Aorta (tissue), 5 donors: ENCODE measurements at places on chromosomes 6 and 20. TPM values are rescaled to one million over a fixed set of nuclear protein-coding genes. Genes with fewer than 3 reads are reported as not detected.

The HMGCLL1 gene
- total RNA-seq: 0.29 TPM

The STX11 gene
- total RNA-seq: 6.5 TPM

The TREML4 gene
- 0.49 TPM for total RNA-seq

The SLC22A1 gene
- 2.8 TPM for total RNA-seq

The SYS1 gene
- 25.0 TPM for total RNA-seq

The GNL1 gene
- total RNA-seq: 73.7 TPM

- no peak for DNase-seq
These were observed 12.8 kb downstream of the TREM1 start for GRCh38 chr6:41273714-41274113.

DNA sequence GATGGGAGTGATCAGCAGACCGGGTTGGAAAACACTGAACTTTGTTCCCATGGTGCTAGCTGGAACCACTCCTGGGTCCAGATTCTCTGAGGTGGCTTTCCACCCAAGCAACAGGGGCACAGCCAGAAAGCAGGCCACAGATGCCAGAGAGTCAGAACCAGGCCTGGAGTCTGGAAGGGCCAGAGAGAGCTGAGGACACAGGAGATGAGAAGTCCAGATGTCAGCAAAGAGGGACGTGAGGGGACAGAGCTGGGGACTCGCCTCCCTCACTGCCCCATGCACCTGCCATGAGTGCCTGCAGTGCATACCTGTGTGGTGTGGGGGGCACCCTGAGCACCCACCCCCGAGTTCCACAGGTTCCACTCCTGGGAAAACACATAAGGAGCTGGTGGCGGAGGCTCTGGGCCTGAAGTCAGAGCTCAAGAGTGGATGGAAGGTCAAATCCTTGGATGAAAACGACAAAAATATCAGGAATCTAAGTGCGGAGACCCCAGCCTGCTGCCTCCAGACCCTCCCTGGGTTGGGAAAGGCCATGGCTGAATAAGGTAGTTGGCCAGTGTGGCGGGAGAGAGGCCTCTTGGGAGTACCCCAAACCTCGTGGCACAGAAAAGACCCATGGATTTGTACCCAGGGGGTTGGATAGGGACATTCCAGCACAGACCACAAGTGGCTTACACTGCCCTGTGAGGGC, 224.2 kb downstream of the SYNDIG1 start:
- DNase-seq: peak; percentile 51

- DNase-seq: no peak
These were observed 197.1 kb downstream of the TAF4 start for GRCh38 chr20:61868466-61869090.

DNA sequence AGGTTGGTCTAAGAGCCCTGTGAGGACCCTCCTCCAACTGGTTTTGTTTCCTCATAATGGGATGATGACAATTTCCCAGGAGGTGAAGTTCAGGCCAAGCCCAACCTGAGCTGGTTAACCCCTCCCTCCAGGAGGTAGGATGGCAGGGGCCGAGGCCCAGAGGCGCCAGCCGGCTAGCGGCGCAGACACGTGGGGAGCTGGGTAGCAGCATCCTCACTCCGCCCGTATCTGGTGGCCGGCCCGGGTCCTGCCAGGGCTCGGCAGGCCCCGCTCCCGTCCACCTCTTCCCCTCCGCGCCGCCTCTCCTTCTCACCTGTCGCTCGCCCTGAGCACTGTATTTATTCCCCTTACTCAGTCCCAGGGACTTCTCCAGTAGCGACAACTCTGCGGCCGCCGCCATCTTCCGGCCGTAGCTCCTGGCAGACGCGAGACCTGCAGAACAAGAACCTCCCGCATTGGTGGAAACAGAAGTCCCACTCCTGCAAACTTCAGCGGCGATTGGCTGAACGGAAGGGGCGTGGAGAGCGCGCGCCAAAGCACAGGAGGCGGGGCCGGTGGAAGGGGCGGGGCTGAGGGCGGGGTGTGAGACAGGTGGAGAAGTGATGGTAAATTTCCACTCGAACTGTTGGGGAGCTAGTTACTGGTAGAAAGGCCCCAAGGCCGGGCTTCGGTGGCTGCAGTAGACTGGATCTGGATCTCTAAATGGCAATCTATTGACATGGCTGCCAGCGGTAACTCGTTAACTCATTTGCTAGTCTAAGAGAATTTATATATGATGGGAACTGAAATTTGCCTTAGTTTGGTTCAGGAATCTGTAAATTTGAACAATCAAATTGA, at the start of gene EEF1E1:
TSS of gene EEF1E1 (minus strand) at position 427 of the 837 bp plus-strand sequence. CDS start at position 400, 27 bp downstream.
- DNase-seq: peak; percentile 98

- no peak for DNase-seq
These were observed 198.5 kb downstream of the TBXT start for GRCh38 chr6:165969184-165969583.

DNA sequence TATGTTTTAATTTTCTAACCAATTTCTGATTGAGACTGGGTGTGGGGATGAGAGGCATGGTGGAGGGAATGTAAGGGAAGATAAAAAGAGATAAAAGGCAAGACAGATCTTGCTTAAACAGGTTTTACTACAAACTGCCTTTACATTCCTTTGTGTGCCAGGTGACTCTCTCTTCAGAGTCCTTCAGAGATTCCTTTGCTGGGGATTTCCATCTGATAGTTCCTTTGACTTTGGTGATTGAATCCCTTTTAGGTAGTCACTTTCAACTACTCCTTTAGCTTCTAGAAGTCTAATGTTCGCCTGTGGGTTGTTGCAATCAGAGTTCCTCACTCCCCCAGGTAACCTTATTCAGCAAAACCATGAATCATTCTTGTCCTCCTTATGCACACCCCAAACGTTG, 283.3 kb upstream of the MANEA start:
- DNase-seq: no peak

- no peak for DNase-seq
These were observed 84.9 kb downstream of the CDC5L start for GRCh38 chr6:44472250-44472945.

DNA sequence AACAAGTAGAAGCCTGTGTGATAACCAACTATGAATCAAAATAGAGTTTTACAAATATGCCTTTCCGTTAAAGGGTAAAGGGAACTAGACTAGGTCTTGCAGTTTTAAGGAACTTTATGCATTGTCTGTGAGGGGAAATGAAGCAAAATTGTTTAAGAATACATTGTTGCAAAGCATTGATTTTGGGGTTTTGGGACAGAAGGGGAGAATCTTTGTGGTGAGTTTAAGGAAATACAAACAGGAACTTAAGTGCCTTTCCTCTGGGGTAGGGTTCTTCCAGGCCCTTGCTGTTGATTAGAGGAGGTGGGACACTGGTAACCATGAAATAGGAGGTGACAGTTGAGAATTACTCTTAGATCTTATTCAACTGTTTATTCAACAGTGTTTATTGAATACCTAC, 4.7 kb downstream of the MAPK14 start:
- no peak for DNase-seq

DNA sequence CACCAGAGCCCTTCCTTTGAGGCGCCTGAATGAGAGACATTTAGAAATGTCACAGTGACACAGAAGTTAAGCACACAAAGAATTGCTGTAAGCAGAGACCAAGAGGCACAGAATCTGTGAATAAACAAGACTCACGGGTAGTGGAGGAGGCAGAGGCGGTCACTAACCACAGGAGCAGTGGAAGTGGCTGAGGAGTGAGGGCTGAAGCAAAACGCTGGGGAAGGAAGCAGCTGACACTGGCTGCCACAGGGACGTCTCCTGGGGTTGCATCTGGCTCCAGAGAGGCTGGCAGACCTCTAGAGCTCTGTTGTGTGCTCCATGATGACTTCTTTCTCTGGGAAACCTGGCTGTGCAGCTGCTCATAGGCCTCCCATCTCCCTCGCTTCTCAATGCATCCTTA, 65.0 kb upstream of the SLC2A12 start:
- no peak for DNase-seq

- no peak for DNase-seq
These were observed 591.7 kb upstream of the NRSN1 start for GRCh38 chr6:23534351-23534750.

DNA sequence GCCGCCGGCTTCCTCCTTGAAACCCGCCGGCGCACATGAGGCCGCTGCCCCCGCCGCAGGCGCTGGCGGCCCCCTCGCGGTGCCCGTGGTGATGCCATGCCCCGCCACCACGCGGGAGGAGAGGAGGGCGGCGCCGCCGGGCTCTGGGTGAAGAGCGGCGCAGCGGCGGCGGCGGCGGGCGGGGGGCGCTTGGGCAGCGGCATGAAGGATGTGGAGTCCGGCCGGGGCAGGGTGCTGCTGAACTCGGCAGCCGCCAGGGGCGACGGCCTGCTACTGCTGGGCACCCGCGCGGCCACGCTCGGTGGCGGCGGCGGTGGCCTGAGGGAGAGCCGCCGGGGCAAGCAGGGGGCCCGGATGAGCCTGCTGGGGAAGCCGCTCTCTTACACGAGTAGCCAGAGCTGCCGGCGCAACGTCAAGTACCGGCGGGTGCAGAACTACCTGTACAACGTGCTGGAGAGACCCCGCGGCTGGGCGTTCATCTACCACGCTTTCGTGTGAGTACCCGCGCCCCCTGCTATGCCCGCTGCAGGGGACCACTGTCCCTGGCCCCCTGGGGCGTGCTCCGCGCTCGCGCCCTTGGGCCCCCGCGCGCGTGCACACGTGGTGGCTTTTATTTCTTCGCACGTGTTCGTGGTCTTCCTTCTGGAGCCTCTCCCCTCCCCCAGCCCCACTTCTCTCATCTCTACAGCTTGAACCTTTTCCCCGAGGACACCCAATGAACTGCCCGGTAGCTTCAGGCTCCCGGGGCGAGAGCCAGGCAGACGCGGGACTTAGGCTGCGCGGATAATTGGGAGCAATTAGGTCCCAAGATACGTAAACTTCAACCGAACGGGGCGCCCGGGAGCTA, 453 bp downstream of the KCNQ5 start:
- peak; percentile 86 for DNase-seq

GRCh38 chr6:45026003-45026516, 302.1 kb upstream of the RUNX2 start:
- DNase-seq: no peak

DNA sequence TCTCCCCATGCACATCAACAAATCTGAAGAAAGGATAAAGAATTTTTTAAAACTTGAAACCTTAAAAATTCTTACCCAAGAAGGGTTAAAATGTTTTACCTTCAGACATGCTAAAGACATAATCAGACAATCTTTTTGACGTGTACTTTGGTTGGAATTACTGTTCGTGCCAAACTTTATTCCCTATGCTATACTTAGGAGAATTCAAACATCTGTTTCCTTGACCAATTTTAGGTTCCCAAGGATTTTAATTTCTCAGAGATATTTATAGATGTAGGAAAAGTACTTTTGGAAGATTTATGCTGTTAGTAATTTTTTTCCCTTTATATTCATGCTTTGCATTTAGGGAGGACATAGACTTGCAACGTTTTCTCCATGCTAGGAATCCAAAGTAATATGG, 108.4 kb downstream of the AFG1L start:
- DNase-seq: no peak

DNA sequence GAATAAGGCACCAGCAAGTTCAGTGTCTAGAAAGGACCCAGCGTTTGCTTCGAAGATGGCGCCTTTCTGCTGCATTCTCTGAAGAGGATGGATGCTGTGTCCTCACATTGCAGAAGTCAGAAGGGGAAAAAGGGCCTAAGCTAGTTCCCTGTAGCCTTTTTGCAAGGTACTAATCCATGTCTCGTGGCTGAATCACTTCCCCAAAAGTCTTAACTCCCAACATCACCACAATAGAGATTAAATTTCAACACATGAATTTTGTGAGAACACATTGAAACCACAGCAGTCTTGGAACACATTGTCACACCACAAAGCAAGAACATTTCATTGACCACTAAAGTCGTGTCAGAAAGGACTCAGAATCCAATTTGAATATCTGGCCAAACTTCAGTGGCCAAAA, 42.1 kb downstream of the KLHL31 start:
- no peak for DNase-seq

GRCh38 chr6:112332274-112332673, 14.9 kb upstream of the RFPL4B start:
- no peak for DNase-seq

DNA sequence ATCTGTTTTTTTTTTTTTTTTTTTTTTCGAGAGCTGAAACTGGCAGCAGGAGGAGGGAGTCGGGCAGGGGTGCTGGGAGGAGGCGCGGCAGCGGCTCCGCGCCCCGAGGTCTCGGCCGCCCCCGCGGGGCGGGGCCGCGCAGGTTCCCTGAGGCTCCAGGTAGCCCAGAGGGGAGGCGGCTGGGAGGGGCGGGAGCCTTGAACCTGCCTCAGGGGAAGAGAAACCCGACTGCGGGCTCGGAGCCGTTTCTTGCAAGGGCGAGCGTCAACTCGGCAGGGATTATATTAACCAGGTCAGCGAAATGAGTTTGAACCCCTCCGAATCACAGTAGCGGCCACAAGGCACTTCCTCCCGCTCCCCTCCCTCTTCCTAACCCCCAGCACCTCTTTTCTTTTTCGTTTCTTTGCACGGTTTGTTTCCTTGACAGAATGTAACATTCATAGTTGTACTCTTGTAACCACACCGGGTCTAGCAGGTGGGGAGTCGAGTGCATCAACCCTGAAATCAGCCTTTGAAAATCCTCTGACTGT, 2.0 kb downstream of the MYB start:
- DNase-seq: peak; percentile 74
